ENCODE measurements at places on chromosomes 2 and 18.

DNA sequence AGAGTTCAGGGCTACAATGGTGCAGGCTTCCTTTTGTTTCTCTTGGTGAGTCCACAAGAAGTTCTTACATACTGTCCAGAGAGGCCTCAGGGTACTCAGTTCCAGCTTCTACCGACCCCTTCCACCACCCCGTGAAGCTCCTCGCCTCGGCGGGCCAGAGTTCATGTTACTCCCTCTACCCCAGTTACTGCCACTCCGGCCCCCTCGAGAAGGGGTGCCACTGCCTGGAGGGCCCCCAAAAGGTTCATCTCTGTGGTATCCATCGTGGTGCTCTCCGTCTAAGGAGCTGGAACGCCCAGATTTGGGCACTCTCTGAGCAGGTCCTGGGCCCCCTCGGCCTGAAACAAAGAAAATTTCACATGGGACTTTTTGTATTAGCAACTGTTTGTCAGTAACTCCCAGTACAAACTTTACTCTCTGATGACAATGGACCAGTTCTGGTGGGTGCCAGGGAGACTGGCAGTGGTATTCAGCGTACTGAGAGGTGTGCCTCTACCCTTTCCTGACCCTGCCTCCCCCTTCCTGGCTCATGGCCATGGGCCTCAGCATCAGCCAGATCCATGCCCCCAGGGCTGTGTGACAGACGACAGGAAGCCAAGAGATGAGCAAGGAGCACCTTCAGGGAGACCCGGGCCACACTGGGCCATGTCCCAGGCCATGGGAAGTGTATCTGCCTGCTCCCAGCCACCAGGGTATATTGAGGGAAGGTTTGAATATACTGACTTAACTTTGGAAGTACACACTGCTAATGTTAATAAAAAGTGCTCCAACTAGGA lies 5.1 kb downstream of the SFT2D3 start:
- DNase-seq: no peak

GRCh38 chr18:48060970-48061369 lies 130.5 kb upstream of the SMAD2 start:
- no peak for DNase-seq

DNA sequence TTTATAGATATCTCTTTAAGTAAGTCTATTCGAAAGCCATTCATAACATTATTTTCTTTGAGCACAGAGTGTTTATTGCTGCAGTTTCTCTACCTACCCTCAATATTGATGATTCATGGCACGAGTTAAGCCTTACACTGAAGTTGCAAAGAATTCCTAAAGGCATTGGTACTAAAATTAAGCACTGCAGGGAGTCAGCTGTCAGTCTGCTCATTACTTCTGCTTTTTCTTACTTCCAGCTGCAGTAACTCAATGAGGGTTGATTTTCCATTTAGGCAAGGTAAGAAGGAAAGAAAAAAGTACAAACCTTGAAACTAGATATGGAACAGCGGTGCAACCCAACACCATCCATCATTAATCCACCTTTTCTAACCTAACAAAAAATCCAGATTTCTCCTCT lies 65.2 kb downstream of the RNF152 start:
- DNase-seq: peak; percentile 17

- DNase-seq: peak; percentile 35
Measured at GRCh38 chr2:76953733-76954347, 568.3 kb downstream of the LRRTM4 start.

GRCh38 chr18:29560270-29560669 lies 1383.3 kb upstream of the CDH2 start:
- DNase-seq: no peak

GRCh38 chr18:9804517-9805104 lies 81.2 kb upstream of the TXNDC2 start:
- DNase-seq: no peak

- DNase-seq: peak; percentile 6
Measured at GRCh38 chr18:49212819-49213218, 247.6 kb downstream of the DYM start.

- DNase-seq: no peak
Measured at GRCh38 chr18:33660696-33661310, 82.8 kb downstream of the ASXL3 start.

- DNase-seq: peak; percentile 69
Measured at GRCh38 chr2:224034017-224034416, 5.1 kb downstream of the SERPINE2 start.

GRCh38 chr2:144455987-144456386 lies 63.9 kb downstream of the ZEB2 start:
- no peak for DNase-seq

- no peak for DNase-seq
Measured at GRCh38 chr2:85950743-85951142, 62.0 kb upstream of the ST3GAL5 start.

GRCh38 chr2:140905083-140905781 lies 1225.6 kb downstream of the LRP1B start:
- no peak for DNase-seq

- DNase-seq: no peak
Measured at GRCh38 chr2:509888-510287, 167.3 kb downstream of the TMEM18 start.

GRCh38 chr2:126275098-126275497 lies 380.9 kb upstream of the GYPC start:
- peak; percentile 84 for DNase-seq

DNA sequence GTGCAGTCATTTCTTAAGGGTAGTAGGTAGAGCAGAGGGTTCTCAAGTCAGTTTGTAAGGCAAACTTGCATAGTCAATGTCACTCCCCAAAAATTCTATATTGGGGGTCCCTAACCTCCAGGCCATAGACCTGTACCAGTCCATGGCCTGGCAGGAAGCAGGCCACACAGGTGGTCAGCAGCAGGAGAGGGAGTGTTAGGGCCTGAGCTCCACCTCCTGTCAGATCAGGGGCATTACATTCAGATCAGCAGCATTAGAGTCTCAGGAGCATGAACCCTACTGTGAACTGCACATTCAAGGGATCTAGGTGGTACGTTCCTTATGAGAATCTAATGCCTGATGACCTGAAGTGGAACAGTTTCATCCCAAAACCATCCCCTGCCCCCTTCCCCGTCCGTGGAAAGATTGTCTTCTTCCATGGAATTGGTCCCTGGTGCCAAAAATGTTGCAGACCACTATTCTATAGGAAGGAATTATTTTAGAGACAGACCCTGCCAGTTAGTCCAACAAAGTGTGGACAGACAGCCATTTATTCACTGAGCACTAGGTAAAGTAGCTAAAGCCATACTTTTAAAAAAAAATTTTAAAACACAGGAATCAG lies 6.7 kb downstream of the COA5 start:
- peak; percentile 35 for DNase-seq

GRCh38 chr18:44673256-44673880 lies 7.3 kb upstream of the SETBP1 start:
- DNase-seq: no peak

DNA sequence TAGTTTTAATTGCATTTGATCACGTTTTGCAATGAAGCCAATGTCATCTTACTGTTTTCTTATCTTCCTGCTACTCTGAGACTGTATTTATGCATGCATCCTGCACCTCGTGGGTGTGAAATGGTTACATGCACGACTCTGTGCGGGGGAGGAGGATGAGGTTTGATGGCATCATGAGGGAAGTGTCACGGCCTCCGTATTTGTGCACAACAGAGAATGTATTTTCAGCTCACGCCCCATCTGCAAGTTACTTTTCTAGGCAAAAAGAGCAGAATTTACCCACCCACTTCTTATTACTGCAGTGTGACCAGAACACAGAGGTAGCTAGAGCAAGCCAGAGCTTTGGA lies 145.1 kb downstream of the TDRD15 start:
- DNase-seq: no peak

GRCh38 chr18:42778024-42778423 lies 337.5 kb downstream of the RIT2 start:
- DNase-seq: no peak

- peak; percentile 84 for DNase-seq
Measured at GRCh38 chr2:98730053-98730706, 752 bp downstream of the MGAT4A start.

- peak; percentile 65 for DNase-seq
Measured at GRCh38 chr2:28377984-28378678, 14.5 kb upstream of the FOSL2 start.

DNA sequence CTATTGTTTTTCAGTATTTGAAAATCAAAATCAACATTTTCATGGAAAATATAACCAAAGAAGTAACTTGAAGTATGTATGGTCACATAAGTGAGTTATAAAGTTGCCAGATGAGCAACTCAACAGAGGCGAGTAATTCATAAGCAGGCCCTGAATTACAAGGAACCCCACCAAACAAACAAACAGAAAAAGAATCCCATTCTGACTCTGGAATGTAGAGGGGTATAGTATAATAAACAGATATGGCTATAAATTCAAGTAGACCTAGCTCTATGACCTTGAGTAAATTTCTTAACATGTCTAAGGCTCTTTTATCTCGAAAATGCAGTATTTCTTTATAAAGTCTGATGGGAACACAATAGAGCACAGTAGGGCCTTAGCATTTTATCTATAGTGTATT lies 4.7 kb upstream of the CDH2 start:
- DNase-seq: no peak

DNA sequence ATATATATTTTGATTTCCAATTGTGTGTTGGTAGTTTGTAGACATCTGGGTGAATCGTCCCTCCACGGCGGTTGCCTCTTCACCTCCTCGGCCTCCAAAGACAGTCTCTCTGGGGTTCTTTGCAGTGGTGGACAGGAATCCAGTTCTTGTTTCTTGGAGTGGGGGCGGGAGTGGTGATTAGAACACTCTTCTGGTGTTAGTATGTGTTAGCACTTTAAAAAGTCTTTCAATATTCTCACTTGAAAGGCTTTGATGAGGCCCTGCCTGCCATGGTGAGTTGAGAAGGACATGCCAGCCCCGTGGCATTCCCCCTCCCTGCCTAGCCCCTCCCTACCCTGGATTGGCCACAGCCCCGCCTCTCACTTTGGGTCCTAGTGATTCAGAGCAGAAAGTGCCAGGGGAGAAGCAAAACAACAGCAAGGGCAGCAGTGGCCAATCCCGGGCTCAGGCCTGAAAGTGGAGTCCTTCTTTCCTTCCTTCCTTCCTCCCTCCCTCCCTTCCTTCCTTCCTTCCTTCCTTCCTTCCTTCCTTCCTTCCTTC lies 316.8 kb upstream of the HS6ST1 start:
- peak; percentile 33 for DNase-seq

DNA sequence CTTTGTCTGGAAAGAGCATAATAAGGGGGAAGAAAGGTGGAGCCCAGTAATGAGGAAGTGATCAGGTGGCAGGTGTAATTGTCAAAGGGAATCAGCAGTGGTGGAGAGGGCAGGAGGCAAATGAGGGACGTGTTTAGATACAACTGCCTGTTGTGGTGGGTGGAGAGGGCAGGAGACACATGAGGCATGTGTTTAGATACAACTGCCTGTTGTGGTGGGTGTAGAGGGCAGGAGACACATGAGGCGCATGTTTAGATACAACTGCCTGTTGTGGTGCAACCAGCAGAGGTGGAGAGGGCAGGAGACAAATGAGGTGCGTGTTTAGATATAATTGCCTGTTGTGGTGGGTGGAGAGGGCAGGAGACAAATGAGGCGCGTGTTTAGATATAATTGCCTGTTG lies 173.1 kb downstream of the ANKRD30B start:
- DNase-seq: no peak

- peak; percentile 2 for DNase-seq
Measured at GRCh38 chr2:59000796-59001195, 759.7 kb upstream of the FANCL start.

DNA sequence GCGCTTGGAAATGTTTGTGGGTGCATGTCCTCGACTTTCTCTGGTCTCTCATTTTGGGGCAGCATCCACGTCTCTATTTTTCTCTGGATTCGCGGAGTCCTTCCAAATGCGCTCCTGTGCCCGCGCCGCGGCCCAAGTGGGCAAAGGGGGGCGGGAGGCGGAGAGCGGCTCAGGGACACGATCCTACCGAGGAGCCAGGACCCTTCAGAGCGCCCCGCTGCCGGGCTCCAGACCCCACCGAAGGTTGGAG lies 990 bp downstream of the EPAS1 start:
- no peak for DNase-seq

DNA sequence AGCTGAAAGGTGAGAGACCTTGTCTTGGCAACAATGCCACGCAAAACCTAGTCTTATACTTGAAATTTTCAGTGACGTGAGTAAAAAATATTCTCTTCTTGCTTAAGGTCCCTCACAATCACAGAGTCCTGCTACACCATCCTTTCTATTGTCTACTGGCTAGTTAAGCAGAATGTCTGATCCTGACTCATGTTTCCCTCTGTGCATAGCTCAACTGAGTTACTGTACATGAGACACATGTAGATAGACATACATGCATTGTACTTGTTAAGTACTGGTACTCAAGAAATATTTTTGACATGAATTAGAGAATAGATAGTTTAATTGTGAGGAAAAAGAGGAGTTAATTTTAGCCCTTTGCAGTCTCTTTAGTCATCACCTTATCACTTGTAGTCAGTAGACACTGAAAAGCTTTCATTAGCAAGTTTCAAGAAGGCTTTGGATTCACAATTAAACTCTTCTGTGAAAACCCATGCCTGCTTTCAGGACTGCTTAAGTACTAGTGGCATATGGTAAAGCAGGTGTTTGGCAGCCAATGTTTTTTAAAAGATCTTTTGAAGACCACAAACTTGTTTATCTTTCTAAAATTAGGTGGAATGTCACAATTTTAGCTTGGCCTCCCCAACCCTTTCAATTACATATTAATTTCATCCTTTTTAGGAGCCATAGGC lies 158.7 kb upstream of the CCDC150 start:
- DNase-seq: no peak

DNA sequence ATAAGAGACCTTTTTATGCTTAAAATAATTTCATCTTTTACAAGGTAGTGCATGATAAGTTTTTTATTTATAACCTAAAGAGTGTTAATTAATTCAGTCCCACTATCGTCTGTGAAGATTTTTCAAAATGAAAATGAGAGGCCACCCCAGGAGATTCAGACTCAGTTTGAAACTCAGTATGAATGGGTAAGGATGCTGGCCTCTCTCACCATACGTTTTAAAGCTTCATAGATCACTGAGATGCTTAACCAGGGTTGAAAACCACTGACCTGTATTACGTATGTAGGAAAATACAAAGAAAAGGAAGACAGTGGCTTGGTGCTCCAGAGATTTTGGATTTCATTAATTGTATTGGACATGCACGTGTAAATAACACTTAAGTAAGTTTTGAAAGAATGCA lies 278.7 kb downstream of the FSIP2 start:
- no peak for DNase-seq

GRCh38 chr2:133326652-133327397 lies 241.4 kb downstream of the NCKAP5 start:
- DNase-seq: no peak

DNA sequence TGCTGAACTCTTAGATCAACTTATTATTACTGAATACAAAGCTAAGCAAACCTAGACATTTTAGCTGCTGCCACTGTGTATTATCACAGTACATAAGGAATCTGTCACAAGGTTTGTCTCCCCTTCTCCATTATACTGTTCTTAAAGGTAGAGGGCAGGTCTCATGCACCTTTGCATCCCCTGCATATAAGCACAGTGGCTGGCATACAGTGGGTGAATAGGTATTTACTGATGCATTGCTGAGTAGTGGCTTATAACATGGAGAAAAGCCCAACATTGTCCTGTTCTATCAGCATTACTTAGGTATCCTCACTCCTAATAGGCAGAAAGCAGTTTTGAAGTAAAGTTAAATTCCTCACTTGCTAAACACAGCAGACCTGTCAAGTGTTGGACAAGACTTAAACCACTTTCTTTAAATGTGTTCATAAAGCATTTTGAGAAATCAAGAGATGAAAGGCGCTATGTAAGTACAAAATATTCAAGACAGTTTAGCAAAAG lies 43.6 kb downstream of the SF3B1 start:
- DNase-seq: no peak

Data from common myeloid progenitor, CD34-positive (primary cell).